ENCODE measurements at places on chromosomes 3 and 15. TPM values are rescaled to one million over a fixed set of nuclear protein-coding genes. Genes with fewer than 3 reads are reported as not detected.

Gene TJP1
- total RNA-seq, result 90.0 TPM

Gene SCN11A
- not detected for total RNA-seq

- no peak for DNase-seq
Measured at GRCh38 chr3:29506502-29506901, 225.6 kb downstream of the RBMS3 start.

GRCh38 chr3:108251265-108251664 lies 29.0 kb upstream of the IFT57 start:
- no peak for DNase-seq

- DNase-seq, result no peak
Measured at GRCh38 chr3:181868576-181869082, 156.9 kb downstream of the SOX2 start.

GRCh38 chr3:51975852-51976549 lies 1.1 kb downstream of the ABHD14A start:
- no peak for DNase-seq

All from ascending aorta (tissue), 2 donors.